SHP77 treated with DMSO at 0.1 percent for 48 hours (cell line): ENCODE measurements at places on chromosomes 6 and 20.

DNA sequence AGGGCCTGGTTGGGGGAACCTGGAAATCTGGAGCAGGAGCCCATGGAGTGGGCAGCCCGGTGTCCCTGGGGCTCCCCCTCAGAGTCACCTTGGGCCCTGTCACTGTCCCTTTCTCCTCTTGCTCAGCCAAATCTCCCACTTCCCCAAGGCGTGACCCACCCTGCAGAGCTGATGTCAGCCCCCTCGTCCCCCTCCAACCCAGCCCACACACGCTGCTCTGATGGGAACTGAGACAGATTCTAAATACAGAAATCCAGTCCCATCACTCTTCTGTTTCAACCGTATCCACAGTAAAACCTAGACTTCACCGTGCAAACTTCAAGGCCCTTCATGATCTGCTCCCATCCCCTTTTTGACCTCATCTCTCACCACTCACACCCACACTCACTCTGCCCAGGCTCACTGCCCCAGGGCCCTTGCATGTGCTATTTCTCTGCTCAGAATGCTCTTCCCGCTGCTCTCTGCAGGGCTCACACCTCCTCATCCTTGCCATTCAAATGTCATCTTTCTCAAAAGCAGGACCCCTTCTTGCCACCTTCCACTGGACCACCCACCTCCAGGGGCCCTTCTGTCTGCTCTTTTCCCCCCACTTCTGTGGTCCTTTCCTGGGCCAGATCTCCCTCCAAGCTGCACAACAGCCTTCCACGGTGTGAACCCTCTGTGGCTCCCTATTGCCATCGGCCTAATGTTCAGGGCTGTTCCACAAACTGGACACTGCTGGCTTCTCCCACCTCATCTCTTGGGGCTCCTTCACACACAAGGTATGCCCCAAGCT is 16.6 kb downstream of the TGM2 start:
- no peak for DNase-seq

DNA sequence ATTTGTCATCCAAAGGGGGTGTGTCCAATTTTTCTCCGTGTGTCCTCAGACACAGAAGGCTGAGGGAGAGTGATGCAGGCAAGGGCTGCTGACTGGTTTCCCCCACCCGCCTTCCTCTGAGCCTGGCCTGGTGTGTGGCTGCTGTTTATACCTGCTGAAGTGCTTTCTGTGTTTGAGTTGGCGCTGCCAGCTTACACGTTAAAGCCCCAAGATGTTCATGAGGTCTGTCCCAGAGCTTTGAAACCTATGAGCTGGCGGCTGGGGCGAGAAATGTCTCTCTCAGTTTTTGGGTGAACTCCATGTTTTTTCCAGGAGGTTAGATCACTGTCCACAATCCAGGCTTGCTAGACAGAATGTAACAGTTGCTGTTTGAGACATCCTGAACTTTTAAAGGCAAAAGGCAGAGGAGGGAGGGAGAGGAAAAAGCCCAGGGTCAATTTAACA is 69.0 kb upstream of the CCN2 start:
- peak; percentile 3 for DNase-seq

GRCh38 chr20:41670631-41671030 is 52.5 kb upstream of the CHD6 start:
- DNase-seq: no peak

DNA sequence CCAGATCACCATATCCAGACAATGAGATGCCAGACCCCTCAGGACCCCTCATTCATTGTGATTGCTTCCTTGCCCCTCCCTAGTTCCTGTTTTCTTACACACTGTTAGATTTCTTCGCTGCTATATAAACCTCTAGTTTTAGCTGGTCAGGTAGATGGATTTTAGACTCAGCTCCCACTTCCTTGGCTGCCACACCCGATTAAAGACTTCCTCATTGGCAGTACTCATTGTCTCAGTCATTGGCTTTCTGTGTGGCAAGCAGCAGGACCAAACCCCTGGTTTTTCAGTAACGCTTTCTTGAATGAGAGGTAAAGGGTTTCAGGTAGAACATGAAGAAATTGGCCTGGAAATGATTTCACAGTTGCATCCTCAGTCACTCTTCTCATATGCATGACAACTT is 47.9 kb downstream of the QRSL1 start:
- DNase-seq: no peak

DNA sequence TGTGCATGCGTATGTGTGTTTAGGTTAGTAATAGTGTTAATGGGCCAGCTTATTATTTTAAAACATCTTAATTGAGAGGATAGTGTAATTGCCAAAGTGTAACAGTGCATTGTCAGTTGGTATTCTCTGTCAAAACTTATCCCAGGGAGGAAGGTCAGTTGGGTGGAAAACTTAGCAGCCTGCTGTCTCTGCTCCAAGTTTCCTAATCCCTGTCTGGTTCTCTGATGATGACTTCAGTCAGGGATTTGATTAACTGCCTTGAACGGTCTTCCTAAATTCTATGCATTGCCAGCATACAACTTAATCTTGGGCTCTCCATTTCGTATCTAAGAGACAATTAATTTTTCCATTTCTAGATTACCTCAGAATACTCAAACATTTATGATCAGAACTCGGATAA is 51.1 kb downstream of the L3MBTL3 start:
- no peak for DNase-seq

- no peak for DNase-seq
Measured at GRCh38 chr20:43009532-43009931, 180.2 kb downstream of the PTPRT start.

GRCh38 chr20:59400708-59401107 is 100.3 kb downstream of the EDN3 start:
- DNase-seq: no peak

GRCh38 chr6:11978169-11978987 is 33.7 kb upstream of the HIVEP1 start:
- no peak for DNase-seq

DNA sequence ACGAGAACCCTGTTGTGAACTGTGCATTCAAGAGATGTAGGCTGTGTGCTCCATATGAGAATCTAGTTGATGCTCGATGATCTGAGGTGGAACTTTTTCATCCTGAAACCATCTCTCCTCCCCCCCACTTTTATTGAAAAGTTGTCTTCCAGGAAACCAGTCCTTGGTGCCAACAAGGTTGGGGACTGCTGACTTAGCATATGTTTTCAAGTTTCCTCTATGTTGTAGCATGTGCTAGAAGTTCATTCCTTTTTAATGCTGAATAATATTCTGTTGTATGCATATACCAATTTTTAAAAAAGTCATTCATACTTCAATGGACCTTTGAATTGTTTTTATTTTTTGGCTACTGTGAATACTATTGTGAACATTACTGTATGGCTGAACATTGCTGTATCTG is 27.2 kb downstream of the CARMIL1 start:
- no peak for DNase-seq

GRCh38 chr20:21325296-21325695 is 22.2 kb downstream of the XRN2 start:
- no peak for DNase-seq

DNA sequence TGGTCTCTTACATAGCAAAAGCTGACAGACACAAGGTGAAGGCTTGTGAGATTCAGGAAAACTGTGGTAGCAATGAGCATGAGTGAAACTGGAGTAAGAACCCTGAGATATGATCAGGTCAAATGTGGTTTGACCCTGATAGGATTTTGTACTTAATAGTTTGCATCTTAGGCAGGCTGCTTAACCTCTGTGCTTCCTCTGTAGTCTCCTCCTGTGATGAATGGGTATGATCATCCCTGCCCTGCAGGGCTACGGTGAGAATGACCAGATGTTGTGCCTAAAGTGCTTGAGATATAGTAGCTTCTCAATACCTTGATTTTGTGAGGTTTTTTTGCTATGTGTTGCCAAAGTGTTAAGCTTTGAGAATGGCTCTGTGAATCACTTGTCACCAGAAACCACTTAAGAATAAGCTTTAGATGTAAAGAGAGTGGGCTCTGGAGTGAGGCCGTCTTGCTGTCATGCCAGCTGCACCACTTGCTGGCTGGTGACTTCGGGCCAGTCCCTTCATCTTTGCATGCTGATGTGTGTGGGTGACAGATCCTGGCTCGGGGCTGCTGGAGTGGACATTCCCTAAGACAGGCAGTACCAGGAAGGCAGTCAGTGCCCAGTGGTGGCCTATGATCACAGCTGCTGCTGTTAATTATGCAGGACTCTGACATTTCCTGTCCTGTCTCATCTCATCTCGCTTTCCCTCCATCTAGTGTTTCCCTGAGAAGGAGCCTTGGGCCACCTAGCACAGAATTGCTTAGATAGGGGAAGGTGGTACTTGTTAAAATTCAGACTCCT is 254.7 kb downstream of the NFATC2 start:
- no peak for DNase-seq

DNA sequence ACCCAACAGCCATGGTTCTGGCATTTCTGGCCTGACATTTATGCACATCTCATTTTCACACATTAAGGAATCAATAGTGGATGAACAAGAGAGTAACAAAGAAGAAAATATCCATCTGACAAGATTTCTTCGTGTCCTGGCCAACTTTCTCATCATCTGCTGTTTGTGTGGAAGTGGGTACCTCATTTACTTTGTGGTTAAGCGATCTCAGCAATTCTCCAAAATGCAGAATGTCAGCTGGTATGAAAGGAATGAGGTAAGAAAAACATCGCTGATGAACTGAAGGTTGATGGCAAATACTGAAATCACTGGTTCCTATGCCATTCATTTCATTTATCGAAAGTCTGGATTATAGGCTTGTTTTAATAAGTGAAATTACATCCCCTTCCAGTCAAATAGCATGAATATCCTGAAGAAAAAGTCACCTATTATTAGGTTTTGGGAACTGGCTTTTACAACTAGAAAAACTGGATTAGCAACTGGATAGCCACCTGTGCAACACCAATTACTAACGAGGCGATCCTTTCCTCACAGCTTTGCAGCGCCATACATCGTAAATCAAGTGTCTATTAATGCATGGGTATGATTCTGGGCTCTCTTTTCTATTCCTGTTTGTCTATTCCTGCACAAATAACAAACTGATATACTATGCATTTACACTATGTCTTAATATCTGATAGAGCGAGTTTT is 50.2 kb upstream of the NOP56 start:
- DNase-seq: no peak

DNA sequence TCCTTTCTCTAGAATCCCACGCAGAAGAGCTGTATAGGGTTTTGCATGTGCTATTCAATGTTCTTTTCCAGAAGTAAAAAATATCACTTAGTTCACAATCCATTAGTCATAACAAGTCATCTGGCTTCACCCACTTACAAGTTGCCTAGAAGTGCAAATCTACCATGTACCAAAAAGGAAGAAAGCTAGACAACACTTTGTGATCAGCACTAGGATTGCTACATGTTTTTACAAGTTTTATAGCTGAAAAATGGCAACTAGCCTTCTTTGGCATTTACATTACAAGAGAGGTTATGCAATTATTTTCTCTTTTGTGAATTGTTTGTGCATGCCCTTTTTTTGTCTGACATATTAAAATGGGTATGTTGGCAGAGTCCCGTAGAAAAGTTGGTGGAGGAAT is 85.6 kb upstream of the PTPRK start:
- no peak for DNase-seq

DNA sequence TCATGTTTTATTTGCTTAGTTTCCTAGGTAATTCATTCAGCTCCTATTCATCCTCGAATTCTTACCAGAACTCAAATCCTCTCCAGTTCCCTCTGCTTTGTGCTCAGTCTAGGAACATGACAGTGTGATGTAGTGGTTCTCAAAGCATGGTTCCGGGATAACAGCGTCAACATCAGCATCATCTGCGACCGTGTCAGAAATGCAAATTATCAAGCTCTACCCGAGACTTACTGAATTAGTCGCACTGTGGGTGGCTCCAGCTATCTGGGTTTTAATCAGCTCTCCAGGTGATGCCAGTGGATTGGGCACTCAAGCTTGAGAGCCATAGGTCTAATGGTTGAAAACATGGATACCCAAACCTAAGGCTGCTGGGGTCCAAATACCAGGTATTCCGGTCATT is 7.7 kb upstream of the STK35 start:
- DNase-seq: no peak

DNA sequence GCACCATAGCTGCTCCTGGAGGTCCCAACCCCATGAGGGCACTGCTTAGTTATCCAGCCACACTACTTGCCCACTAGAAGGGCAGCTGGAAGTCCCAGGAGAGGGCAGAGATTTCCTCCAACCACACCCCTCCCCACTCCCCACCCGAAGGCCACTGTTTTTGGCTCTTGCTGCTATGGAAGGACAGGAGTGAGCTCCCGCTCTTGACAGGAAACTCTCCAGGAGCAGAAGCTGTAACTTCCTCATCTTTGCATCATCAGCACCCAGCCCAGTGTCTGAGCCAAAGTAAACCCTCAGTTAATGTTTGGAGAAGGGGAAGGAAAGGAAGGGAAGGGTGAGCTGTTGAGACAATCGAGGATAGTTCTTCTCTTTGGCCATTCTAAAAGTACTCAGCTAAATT is 120.7 kb downstream of the MTFR2 start:
- no peak for DNase-seq

- DNase-seq: no peak
Measured at GRCh38 chr6:160960839-160961238, 30.7 kb upstream of the MAP3K4 start.

- DNase-seq: no peak
Measured at GRCh38 chr20:25624500-25624939, 706 bp upstream of the NANP start.

- DNase-seq: no peak
Measured at GRCh38 chr20:3251806-3252205, 12.8 kb upstream of the SLC4A11 start.

- no peak for DNase-seq
Measured at GRCh38 chr20:57032847-57033246, 233.6 kb downstream of the BMP7 start.

DNA sequence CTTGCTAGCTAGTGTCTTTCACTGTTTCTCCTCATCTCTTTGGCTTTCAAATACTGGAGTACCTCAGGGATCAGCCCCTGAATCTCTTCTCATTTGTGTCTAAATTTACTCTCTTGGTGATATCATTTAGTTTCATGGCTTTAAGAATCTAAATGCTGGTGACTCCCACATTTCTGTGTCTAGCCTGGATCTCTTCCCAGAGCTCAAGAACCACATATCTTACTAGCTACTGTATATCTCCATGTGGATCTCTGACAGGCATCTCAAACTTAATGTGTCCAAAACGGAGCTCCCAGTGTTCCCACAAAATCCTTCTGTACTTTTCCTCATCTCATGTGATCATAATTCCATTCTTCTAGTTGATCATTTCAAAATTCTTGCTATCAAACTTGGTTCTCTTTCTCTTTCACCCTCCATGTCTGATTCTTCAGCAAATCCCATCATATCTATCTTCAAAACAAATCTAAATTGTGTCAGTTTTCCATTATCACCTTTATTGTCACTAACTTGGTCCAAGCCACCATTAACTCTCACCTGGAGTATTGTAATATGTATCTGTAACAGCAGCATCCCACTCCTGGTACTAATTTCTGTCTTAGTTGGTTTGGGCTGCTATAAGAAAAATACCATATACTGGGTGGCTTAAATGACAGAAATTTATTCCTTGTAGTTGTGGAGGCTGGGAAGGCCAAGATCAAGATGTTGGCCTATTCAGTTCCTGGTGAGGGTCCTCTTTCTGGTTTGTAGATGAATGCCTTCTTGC is 45.9 kb downstream of the CCDC170 start:
- DNase-seq: no peak

GRCh38 chr6:149037051-149037671 is 280.4 kb upstream of the TAB2 start:
- DNase-seq: no peak

- DNase-seq: no peak
Measured at GRCh38 chr6:37456816-37457560, 24.0 kb downstream of the CMTR1 start.
